ENCODE measurements at places on chromosomes 16 and 17. TPM values are rescaled to one million over a fixed set of nuclear protein-coding genes. Genes with fewer than 3 reads are reported as not detected.

DNA sequence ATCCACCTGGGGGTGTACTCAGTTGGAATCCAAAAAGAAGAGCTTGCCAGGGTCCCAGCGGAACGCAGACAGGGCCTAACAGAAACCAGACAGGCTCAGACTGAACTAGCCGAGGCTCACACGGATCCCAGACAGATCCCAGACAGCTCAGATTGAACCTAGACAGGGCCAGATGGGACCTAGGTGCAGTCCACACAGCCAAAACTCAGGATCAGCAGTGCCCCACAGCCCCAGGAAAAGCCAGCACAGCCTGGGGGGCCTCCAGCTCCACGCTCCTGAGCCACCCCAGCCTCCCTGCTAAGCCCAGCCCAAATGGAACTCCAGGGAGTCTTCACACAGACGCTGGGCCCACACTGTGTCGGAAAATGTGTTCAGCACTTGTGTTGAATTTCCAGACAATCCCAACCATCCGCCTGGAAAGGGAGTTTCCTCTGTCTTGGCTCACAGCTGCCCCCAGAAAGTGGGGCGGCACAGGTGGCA, 7.5 kb downstream of the STX1B start:
- H3K36me3 ChIP-seq: no peaks in the 10 kb centered on the region
- no peak for DNase-seq
- H3K27me3 ChIP-seq: no peaks in the 10 kb centered on the region
- no peak overlapping the region for H3K4me3 ChIP-seq
- no peak overlapping the region for H3K27ac ChIP-seq
- peaks cover 30% of the 10 kb centered on the region for H3K4me1 ChIP-seq

GRCh38 chr17:78433013-78433727, 54.7 kb downstream of the PGS1 start:
- H3K4me3 ChIP-seq: no peak overlapping the region
- no peaks in the 10 kb centered on the region for H3K36me3 ChIP-seq
- DNase-seq: no peak
- no peaks in the 10 kb centered on the region for H3K27me3 ChIP-seq

- no peaks in the 10 kb centered on the region for H3K4me1 ChIP-seq
- no peak overlapping the region for H3K4me3 ChIP-seq
- no peaks in the 10 kb centered on the region for H3K36me3 ChIP-seq
- H3K27me3 ChIP-seq: peaks cover 5% of the 10 kb centered on the region
Observed at GRCh38 chr16:57966204-57966771, 4.6 kb downstream of the CNGB1 start.

Gene CRISPLD2
- total RNA-seq: 1.8 TPM

Gene ORMDL3
- total RNA-seq: 65.3 TPM

Data from astrocyte (in vitro differentiated cells and primary cell).